ENCODE measurements at places on chromosomes 2 and 18. TPM values are rescaled to one million over a fixed set of nuclear protein-coding genes. Genes with fewer than 3 reads are reported as not detected.

GRCh38 chr2:167398873-167399272 is 510.6 kb downstream of the XIRP2 start:
- no peaks in the 10 kb centered on the region for H3K4me1 ChIP-seq
- no peak overlapping the region for H3K4me3 ChIP-seq
- no peaks in the 10 kb centered on the region for H3K36me3 ChIP-seq
- H3K27ac ChIP-seq = no peak overlapping the region
- no peaks in the 10 kb centered on the region for H3K27me3 ChIP-seq

C1QL2 gene
- not detected for total RNA-seq

DNA sequence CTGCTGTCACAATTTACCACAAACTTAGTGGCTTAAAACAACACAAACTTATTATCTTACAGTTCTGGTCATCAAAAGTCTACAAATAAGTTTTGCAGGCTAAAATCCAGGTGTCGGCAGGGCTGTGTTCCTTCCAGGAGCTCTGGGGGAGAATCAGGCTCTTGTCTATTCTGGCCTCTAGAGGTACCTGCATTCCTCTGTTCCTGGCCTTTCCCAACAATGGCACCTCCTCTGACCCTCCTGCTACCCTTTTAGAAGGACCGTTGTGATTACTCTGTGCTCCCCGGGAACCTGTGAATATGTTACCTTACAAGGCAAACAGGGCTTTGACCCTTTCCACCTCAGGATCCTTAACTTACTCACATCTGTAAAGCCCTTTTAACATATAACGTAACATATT is 98.5 kb downstream of the MRPS9 start:
- no peaks in the 10 kb centered on the region for H3K36me3 ChIP-seq
- peaks cover 23% of the 10 kb centered on the region for H3K27me3 ChIP-seq
- no peak overlapping the region for H3K27ac ChIP-seq
- no peak overlapping the region for H3K4me3 ChIP-seq

DNA sequence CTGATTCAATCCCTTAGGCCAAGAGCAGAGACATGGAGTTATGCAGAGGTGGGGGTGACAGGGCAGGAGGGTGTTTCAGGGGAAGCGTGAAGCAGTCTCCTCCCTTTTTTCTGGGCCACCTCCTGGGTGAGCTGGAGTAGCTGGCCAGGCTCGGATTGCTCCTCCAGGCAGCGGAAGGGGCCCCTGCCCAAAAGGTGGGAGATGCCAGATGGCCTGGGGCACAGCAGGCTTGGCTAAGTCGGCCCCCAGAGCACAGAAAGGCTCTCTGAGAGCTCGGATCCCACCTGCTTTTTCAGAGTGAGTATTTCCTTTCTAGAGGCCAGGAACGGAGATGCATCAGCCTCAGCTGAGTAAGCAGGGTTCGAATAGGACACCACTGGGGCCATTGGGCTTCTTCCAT is 196.9 kb downstream of the ANKRD30B start:
- no peak overlapping the region for H3K4me3 ChIP-seq
- H3K36me3 ChIP-seq = no peaks in the 10 kb centered on the region
- no peak for DNase-seq
- no peak overlapping the region for H3K27ac ChIP-seq
- no peaks in the 10 kb centered on the region for H3K4me1 ChIP-seq
- no peaks in the 10 kb centered on the region for H3K27me3 ChIP-seq

GPR155 gene
- 24.3 TPM for total RNA-seq

GRCh38 chr2:3000968-3001367 is 376.6 kb downstream of the EIPR1 start:
- peaks cover 1% of the 10 kb centered on the region for H3K4me1 ChIP-seq
- no peak for DNase-seq
- peaks cover 7% of the 10 kb centered on the region for H3K27me3 ChIP-seq
- H3K36me3 ChIP-seq = no peaks in the 10 kb centered on the region

CNGA3 gene
- total RNA-seq = not detected

GRCh38 chr2:174035981-174036742 is 71.0 kb upstream of the SP3 start:
- H3K27me3 ChIP-seq = peaks cover 6% of the 10 kb centered on the region
- H3K4me1 ChIP-seq = peaks cover 13% of the 10 kb centered on the region
- H3K4me3 ChIP-seq = no peak overlapping the region
- H3K36me3 ChIP-seq = no peaks in the 10 kb centered on the region
- no peak overlapping the region for H3K27ac ChIP-seq

- no peak overlapping the region for H3K27ac ChIP-seq
- no peak for DNase-seq
- H3K4me1 ChIP-seq = no peaks in the 10 kb centered on the region
- H3K4me3 ChIP-seq = no peak overlapping the region
These were observed 14.7 kb upstream of the IKZF2 start for GRCh38 chr2:213166109-213166508.

GRCh38 chr2:144596073-144596871 is 76.4 kb upstream of the ZEB2 start:
- no peak for DNase-seq
- H3K36me3 ChIP-seq = no peaks in the 10 kb centered on the region
- no peaks in the 10 kb centered on the region for H3K4me1 ChIP-seq
- no peak overlapping the region for H3K27ac ChIP-seq
- H3K4me3 ChIP-seq = no peak overlapping the region

- H3K36me3 ChIP-seq = no peaks in the 10 kb centered on the region
- peaks cover 1% of the 10 kb centered on the region for H3K4me1 ChIP-seq
- H3K4me3 ChIP-seq = no peak overlapping the region
- H3K27me3 ChIP-seq = peaks cover 2% of the 10 kb centered on the region
- H3K27ac ChIP-seq = no peak overlapping the region
These were observed 52.5 kb upstream of the SLC14A2 start for GRCh38 chr18:45562567-45563479.

DNA sequence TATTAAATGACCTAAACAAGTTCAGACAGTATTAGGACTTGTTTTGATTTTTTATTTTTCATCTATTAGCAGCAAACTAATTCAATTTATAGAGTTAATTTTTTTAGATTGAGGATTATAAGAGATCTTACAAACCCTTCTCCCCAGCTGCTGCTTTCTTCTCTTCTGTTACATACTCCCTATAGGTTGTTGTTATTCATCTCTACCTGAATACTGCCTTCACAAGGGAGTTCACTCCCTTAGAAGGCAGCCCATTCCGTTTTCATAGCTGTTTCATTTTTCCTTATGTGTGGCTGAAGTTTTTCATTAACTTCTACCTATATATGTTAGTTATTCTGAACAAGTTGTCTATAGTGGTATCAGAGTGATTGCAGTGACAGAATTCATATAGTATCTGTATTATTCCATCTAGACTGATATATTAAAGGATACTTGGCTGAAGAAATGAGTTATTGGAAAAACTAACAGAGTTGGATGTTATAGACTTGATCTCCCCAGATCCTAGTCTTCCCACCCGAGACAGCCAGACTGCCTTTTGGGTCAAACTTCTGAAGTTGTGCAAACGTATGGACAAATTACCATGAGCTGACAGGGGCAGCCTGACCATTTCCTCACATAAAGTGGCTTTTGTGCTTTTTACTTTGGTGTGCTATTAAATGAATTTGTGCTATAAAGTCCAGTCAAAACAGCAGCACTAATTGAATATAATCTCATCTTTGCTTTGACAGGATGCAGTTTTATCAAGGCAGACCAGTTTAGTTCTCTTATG is 8.7 kb downstream of the GLS start:
- peak overlapping the region; percentile 31 for H3K4me3 ChIP-seq
- peaks cover 21% of the 10 kb centered on the region for H3K36me3 ChIP-seq
- no peak for DNase-seq
- H3K27me3 ChIP-seq = no peaks in the 10 kb centered on the region

DNA sequence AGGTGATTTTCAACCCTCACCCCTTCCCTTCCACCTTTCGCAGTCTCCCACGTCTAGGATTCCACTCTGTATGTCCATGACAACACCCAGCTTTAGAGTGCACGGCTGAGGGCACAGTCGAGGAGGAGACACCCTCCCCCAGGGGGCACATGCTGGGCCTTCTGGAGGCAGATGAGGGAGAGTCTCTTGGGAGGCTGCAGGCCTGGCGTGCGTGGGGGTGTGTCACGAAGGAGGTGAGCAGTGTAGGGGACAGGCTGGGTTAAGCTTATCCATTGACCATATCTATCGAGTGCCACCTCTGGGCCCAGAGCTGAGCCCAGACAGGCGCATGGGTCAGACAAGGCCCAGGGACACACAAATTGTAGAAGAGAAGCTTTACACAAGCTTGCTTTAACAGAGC is 18.8 kb downstream of the PROC start:
- no peaks in the 10 kb centered on the region for H3K36me3 ChIP-seq
- no peaks in the 10 kb centered on the region for H3K4me1 ChIP-seq
- H3K4me3 ChIP-seq = no peak overlapping the region
- DNase-seq = no peak
- H3K27ac ChIP-seq = no peak overlapping the region

GRCh38 chr18:78596794-78597345 is 382.7 kb upstream of the SALL3 start:
- H3K4me3 ChIP-seq = no peak overlapping the region
- H3K27me3 ChIP-seq = no peaks in the 10 kb centered on the region
- H3K4me1 ChIP-seq = no peaks in the 10 kb centered on the region
- DNase-seq = no peak
- no peak overlapping the region for H3K27ac ChIP-seq
- H3K36me3 ChIP-seq = no peaks in the 10 kb centered on the region

HTR2B gene
- total RNA-seq = not detected

All from activated naive CD8-positive, alpha-beta T cell treated with anti-CD3 and anti-CD28 coated beads, Interleukin-2, amount 10 ng/mL, durations not matched to agents 7 days and 5 days (primary cell).